Activated T-cell treated with anti-CD3 and anti-CD28 coated beads for 4 hours (primary cell): ENCODE measurements at places on chromosomes 1 and 21.

- no peak for DNase-seq
Observed at GRCh38 chr1:117985973-117986372, 56.4 kb downstream of the WDR3 start.

DNA sequence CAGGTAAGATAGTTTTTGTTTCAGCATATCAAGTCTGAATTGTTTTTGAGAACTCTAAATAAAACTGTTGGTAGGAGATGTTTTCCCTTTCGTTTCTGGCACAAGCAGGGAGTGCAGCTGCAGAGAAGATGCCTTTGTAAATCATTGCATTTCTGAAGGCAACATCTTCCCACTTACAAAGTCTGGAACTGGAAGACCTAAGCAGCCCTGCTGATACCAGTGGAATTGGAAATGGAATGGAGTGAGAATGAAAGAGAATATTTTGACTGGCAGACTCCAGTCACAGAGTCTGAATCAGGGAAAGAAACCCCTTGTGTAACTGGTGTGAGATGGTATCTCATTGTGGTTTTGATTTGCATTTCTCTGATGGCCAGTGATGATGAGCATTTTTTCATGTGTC lies 815.6 kb downstream of the LTN1 start:
- DNase-seq: no peak

DNA sequence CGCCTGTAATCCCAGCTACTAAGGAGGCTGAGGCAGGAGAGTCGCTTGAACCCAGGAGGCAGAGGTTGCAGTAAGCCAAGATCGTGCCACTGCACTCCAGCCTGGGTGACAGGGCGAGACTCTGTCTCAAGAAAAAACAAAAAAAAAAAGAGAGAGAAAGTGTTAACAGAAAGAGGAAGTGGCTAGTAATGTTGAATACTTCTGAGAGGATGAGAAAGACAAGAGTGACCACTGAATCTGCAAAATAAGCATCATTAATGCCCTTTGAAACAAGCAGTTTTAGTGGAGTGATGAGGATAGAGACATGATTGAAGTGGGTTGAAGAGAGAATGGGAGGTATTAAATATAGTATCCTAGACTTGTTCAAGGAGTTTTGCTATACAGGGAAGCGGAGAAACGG lies 11.7 kb downstream of the MPZ start:
- no peak for DNase-seq

- no peak for DNase-seq
Observed at GRCh38 chr1:246005067-246005466, 502.0 kb downstream of the SMYD3 start.

- no peak for DNase-seq
Observed at GRCh38 chr1:5632224-5632623, 360.0 kb downstream of the NPHP4 start.

GRCh38 chr1:14782741-14783591 lies 184.5 kb downstream of the KAZN start:
- DNase-seq: no peak

- no peak for DNase-seq
Observed at GRCh38 chr1:4854367-4854766, 200.0 kb downstream of the AJAP1 start.

DNA sequence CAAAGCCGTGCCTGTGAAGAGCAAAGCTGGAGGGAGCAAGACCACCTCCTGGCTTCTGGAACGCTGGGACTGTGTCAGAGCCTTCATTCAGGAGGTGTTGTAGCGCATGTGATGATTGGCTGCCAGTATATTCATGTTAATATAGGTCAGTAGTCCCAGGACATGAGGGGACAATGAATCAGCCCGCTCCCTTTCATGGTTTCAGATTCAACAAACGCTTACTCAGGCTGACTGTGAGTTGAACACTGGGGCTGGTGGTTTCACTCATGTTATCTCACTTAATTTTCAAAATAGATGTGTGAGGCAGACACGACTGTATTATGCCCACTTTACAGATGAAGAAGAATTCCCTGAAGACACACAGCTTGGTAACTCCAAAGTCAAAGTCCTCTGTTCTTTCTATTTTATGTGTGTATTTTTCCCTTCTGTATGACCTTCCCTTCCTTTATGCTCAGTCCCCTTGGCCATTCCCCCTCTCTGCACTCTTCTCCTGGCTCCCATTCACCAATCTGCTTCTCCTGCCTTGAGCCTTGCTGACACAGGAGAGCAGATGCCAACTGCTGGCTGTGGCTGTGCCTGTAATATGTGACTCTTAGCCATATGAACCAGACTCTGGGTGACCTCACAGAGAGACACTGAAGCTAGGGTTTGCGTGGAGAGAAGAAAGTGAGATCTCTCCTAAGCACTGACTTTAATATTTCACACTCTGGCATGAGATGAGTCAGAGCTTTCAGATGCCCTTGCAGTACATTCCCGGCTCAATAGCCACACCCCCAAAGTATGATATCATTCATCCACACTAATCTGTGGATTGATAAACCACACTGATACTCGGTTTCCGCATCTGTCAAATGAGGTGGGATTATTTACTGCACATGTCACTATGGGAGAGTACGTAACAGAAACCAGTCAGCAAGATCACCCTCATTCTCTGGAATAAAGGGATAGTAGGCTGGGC lies 31.4 kb upstream of the KIRREL1 start:
- no peak for DNase-seq

DNA sequence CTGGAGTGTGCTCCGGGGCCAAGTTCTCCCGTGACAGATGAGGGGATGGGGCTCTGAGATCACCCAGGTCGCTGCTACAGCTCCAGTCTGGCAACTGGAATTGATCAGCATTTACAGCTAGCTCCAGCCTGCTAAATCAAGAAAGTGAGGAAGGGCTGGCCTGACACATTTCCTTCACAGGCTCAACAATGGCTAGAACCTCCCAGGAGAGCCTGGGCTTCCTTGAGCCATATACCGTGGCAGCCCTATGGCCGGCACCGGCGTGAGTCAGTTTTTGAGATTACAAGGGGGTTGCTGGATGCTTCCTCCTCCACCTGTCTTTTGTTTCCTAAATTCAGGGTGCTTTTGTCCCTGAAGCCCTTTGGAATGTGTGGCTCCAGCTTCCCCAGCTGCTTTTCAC lies 104.2 kb downstream of the ETS2 start:
- DNase-seq: no peak

DNA sequence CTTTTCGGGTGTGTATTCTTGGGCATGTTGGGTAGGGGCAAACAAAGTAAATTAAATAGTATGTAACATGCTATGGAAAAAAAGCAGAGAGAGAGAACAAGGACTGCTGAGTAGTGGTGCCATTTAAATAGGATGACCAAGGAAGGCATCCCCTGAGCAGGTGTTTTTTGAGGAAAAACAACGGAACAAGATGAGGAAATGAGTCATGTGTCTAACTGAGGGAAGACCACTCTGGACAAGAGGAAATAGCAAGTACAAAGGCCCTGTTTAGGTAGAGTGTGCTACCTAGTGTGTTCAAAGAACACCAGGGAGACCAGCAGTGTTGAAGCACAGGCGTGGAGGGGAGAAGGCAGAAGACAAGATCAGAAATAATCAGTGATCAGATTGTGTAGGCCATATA lies 20.1 kb upstream of the GUCA2A start:
- no peak for DNase-seq

DNA sequence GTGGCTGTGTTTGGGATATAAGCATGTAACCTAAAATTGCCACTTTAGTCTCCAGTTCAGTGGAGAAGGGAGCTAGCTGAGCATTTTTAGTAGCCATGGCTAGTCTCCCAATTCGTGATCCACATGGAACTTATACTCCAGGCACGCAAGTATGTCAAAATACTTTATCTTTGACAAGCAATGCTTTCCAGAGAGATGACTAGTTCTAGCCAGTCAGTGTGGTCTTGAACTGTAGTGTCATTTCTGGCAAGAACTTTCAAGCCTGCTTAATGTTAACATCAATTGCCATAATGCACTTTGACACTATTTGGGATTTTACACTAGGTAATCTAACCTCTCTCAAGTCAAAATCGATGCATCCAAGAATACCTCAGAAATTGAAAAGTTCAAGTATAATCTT lies 660.0 kb downstream of the PTPRC start:
- DNase-seq: no peak

- DNase-seq: no peak
Observed at GRCh38 chr21:15061279-15061678, 3.5 kb downstream of the NRIP1 start.

GRCh38 chr21:32424191-32424535 lies 11.7 kb downstream of the EVA1C start:
- no peak for DNase-seq

- no peak for DNase-seq
Observed at GRCh38 chr1:171355727-171356126, 41.7 kb downstream of the FMO4 start.

DNA sequence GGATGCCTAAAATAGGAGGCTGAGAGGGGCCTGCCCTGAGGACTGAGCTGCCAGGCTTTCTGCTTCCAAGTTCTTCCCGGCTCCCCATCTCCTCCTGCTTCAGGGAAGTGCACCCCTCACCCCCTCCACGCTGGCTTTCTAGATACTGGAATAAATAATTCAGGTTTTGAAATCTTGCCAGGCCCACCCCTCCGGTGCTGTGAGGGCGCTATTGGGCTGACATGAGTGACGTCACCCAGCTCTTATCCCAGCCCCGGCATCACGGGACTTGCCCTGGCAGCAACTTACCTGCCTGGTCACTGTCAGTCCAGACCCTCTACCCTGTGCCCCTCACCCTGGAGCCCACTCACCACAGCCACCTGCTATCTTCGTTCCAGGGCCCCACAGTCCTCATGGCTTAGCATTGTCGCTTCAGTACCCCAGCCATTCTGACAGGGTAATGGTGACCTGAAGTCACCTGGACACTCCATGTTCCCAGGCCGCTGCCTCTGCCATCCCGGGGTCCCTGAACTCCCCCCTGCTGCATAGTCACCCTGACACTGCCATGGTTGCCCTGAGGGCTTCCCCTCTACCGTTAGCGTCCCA lies 819 bp upstream of the GPR3 start:
- no peak for DNase-seq

- DNase-seq: no peak
Observed at GRCh38 chr21:32595431-32595830, 10.1 kb upstream of the TCP10L start.

DNA sequence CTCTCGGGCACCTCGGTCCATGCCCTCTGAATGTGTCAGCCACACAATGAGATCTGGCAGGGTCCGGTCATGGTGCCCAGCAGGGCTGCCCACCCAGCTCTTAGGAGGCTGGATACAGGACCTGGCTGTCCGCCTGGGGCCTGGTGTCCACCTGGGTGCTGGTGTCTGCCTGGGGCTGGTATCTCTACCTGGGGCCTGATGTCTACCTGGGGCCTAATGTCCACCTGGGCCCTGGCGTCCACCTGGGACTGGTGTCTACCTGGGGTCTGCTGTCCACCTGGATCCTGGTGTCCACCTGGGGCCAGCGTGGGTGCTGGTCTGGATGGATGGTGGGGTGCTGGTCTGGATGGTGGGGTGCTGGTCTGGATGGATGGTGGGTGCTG lies 45.1 kb upstream of the ACTRT2 start:
- DNase-seq: no peak

- no peak for DNase-seq
Observed at GRCh38 chr1:13996334-13996733, 296.3 kb downstream of the PRDM2 start.

DNA sequence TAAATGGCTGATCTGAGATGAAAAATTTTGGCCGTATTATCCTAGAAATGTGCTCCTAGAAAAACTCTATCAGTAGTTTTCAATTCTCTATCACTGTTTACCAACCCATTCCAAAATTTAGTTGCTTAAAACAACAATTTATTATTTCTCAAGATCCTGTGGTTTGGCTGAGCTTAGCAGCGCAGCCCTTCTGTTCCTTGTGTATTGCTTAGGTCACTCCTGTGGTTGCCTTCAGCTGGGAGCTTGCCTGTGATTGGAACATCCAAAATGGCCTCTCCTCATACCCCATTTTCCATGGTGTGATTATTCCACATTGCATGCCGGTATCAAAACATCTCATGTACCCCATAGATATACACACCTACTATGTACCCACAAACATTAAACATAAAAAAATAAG lies 22.8 kb upstream of the STUM start:
- DNase-seq: no peak

- DNase-seq: no peak
Observed at GRCh38 chr1:248821641-248822040, 4.1 kb downstream of the SH3BP5L start.

DNA sequence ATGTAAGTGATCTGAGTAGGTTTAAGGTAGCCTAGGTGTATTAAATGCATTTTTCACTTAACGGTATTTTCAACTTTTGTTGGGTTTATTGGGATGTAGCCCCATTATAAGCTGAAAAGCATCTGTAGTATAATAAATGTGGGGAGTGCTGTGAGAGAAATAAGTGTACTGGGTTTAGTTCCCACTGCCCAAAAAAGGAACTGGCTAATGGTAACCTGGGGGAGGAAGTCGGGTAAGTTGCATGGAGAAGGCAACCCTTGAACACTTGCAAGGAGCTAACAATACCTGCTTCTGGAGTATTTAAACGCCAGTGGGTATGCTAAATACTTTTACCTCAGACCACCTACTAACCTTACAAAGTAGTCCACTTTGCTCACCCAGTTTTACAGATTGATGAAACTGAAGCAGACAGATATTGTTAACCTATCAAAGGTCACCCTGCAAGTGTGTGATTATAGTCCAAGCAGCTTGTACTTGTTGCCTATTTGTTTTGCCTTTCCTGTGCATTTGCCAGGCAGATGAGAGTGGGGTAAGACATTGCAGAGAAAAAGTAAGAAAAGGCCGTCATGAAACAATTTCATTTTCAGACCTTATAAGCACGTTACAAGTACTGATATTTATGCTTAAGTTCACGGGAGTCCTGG lies 7.6 kb upstream of the SHISA4 start:
- no peak for DNase-seq

- no peak for DNase-seq
Observed at GRCh38 chr1:54442185-54442584, 36.0 kb upstream of the SSBP3 start.

DNA sequence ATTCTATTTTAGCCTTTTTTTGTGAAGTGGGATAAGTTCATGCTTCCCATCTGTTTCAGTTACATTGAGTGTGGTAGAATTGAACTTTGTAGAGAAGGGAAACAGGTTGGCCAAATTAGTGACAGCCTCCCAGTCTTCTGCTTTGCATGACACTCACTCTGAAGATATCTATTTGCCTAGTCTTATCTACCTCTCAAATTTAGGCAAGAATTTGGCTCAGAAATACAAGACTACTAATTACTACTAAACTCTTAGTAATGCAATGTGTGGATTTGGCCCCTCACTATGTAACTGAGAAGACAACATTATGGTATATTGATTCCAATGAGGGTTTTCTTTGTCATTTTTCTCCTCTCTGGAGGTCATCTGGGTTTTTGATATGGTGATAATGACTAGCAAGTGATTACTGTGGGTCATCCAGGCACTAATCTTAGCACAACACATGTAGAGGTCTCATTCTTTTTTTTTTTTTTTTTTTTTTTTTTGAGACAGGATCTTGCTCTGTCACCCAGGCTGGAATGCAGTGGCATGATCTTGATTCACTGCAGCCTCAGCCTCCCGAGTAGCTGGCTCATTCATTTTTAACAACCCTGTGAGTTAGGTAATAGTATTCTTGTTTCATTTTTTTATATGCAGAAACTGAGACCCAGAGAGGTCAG lies 6.3 kb downstream of the FAM20B start:
- DNase-seq: no peak

GRCh38 chr1:209705033-209705598 lies 470 bp downstream of the HSD11B1 start:
- no peak for DNase-seq

GRCh38 chr1:197062692-197063091 lies 4.4 kb downstream of the F13B start:
- no peak for DNase-seq
